AG09309 (cell line): ENCODE measurements at places on chromosomes 6 and 20.

DNA sequence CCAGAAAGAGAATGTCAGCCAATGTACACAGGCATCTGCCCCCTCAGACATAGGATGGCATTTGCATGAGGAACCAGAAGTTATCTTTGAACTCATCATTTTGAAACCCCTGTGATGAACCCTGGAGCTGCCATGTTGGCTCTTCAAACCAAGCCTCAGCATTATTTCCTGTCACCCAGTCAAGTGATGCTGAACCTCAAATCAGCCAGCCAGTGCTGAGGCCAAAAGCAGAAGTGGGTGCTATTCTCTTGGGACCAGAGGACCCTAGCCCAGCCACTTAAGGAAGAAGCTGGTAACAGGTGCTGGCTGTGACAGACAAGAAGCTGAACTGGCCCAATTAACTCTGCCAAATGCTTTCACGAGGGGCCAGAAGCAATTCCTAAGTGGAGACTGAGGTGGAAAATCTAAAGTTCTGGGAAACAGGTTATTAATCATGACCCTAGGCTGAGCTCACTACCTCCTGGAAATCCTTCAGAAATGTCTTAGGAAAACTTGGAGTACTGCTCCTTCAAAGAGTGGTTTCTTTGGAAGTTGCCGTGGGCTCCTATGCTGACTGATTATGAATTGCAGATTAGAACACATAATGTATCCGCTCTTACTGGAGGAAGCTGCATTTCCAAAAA, 4.0 kb downstream of the PKIG start:
- DNase-seq = no peak

DNA sequence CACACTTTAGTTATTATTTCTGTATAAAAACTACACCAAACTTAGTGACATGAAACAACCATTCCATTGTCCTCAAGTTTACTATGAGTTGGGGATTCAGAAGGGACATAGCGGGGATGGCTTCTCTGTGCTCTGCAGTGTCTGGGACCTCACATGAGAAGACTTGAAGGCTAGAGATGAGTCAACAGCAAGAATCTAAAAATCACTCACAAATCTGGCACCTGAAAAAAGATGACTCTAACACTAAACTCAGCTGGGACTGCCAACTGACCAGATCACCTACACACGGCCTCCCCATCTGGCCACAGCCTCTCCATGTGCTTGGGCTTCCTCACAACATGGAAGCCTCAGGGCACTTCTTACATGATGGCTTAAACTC, 63.0 kb upstream of the EYA2 start:
- DNase-seq = no peak

DNA sequence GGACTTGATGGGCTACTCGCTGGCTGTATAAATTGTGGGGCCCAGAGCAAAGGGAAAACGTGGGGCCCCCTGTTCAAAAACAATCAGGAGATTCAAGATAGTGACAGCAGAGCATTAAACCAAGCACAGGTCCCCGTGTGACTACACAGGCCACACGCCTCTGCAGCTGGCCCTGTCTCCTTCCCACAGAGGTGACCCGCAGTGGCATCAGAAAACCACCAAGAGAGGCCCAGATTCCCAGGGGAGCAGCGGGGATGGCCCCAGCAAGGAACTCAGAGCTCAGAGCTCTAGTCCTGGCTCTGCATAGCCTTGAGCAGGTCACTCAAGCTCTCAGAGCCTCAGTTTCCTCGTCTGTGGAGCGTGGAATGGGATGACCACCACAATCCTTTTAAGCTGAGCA, 57.6 kb downstream of the CPNE5 start:
- DNase-seq = no peak

- no peak for DNase-seq
These were observed 41.3 kb downstream of the RBM38 start for GRCh38 chr20:57432480-57432861.
